Stimulated activated CD4-positive, alpha-beta T cell treated with anti-CD3 and anti-CD28 coated beads, Interleukin-2, amount 100 ng/mL, for 24 hours (primary cell): ENCODE measurements at places on chromosomes 12 and 14.

- DNase-seq: no peak
Measured at GRCh38 chr12:61422786-61423185, 837.4 kb upstream of the USP15 start.

- no peak for DNase-seq
Measured at GRCh38 chr12:107649661-107650061, 35.9 kb upstream of the PWP1 start.

GRCh38 chr12:57329219-57329618 is 78.2 kb upstream of the STAC3 start:
- no peak for DNase-seq

- DNase-seq: no peak
Measured at GRCh38 chr12:98149270-98149669, 366.1 kb upstream of the TMPO start.

- no peak for DNase-seq
Measured at GRCh38 chr12:101929365-101930041, 52.1 kb downstream of the DRAM1 start.

DNA sequence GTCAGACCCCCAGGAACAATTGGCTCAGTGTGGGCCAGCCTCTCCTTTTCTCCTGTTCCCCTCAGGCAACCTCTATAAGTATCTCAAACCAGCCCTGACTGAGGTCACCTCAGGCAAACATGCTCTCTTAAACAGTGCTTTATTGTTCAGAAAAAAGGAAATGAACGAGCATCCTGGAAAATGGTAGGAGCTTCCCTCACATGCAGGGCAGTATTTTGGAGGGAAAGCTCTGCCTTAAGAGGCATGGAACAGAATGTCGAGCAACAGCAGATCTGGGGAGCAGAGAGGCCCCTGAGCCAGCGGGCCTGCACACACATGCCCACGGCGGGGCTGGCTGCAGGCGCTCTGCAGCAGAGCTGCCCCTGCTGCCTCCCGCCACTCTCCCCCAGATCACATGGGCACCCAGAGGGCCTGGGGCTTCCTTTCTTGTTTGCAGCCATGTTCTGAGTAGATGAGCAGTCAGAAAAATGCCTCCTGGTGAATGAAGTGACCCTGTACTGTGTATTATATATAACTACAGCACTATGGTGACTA is 42.0 kb downstream of the MOK start:
- DNase-seq: no peak

- DNase-seq: no peak
Measured at GRCh38 chr12:14982562-14982961, 9.7 kb downstream of the PDE6H start.

GRCh38 chr12:76946446-76946845 is 67.6 kb upstream of the CSRP2 start:
- DNase-seq: no peak

- DNase-seq: no peak
Measured at GRCh38 chr14:24058260-24058950, 6.6 kb downstream of the CARMIL3 start.

GRCh38 chr14:65277580-65278270 is 134.8 kb upstream of the FUT8 start:
- no peak for DNase-seq

GRCh38 chr14:54420478-54421142 is 20.6 kb downstream of the CNIH1 start:
- no peak for DNase-seq

DNA sequence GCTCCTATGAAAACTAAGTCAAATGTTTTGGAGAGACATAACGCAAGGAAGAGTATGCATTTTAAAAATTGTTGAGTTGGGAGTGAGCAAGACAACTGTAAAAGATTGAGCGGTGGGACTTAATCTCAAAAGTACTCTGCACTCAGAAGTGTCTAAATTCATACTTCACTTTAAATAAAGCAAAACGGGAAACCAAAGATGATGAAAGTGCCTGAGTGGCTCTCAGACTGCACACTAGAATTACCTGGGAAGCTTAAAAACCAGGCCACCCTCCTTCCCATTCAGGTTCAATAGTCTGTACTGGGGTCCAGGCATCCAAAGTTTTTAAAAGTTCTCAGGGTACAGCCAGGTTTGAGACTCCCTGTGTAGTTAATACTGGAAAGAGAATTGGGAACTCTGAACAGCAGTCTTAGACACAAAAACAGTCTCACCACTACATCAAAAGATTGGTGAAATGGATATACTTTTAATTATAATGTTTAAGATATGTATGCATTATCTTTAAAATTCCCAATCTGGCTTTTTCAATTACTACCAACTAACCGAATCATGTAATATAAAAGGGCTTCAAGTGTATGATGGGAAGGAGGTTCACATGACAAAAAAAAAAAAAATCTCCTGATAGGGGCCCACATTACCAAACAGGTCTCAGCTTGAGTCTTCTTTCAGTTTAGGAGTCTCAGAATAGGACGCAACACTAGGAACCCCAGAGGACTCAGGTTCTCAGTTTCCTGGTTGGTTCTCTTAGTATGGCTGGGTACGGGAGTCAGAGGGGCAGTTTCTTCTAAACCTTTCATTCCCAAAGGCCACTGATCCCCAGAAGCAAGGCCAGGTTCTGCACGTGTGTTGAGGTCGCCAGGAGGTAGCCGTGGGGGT is 1.0 kb downstream of the HOMEZ start:
- no peak for DNase-seq

- DNase-seq: no peak
Measured at GRCh38 chr12:79400481-79400880, 290.3 kb downstream of the PAWR start.

- DNase-seq: no peak
Measured at GRCh38 chr12:78636231-78636855, 228.2 kb upstream of the SYT1 start.

GRCh38 chr14:36021030-36021422 is 155.5 kb downstream of the PTCSC3 start:
- no peak for DNase-seq

DNA sequence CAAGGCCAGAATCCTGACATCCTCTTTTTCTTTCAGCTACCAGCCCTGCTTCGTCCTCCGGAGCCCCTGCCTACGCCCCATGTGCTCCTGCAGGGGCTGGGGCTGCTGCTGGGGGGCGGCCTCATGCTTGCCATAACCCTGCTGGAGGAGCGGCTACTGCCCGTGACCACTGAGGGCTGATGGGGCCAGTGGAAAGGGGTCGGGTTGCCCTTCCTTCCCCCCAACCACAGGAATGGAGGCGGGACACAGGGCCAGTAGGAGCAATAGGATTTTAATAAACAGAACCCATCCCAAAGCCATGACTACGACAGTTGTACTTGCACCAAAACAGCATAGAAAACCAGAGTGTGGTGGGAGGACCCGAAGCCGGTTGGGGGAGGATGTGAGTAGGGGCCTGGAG is 7.7 kb downstream of the SLC39A5 start:
- DNase-seq: no peak

DNA sequence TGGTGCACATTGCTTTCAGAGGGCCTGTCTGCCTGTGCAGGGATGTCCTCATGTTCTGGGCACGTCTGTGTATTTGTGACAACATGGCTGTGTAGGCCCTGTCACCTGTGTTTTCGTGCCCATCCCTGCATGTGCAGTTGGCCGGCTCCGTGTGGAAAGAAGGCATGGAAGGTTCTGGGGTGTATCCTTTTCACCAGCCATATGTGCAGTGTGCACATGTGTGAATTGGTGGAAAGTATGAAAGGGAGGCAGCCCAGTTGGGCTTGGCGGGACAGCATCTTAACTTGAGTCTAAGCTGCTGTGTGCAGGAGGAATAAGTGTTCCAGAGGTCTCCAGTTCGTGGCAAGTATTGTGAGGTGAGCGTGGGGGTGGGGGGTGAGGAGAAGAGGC is 669 bp downstream of the TSPAN11 start:
- no peak for DNase-seq

- no peak for DNase-seq
Measured at GRCh38 chr14:91321131-91321530, 76.6 kb upstream of the GPR68 start.

DNA sequence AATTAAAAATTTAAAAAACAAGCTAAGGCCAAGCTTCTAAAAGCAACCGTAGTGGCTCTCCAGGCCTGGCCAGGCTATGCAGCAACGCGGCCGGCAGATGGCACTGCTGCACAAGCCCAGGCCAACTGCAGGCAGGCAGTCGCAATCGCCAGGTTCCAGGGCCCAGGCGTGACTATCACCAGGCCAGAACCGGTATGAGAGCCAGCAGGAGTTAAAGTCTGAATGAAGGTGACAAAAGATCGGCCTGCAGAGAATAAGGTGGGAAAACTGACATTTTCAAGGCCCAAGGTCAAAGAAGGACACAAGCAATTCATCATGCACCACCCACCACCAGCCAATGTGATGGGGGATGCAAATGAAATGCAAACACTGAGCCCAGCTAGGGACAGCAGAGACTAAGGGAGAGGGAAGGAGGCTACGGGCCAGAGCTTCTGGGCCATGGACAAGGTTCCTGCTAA is 43.6 kb upstream of the ANO2 start:
- DNase-seq: peak; percentile 77

- peak; percentile 1 for DNase-seq
Measured at GRCh38 chr14:78902010-78902623, 731.9 kb downstream of the NRXN3 start.

GRCh38 chr14:55579724-55580469 is at the start of gene KTN1:
TSS of gene KTN1 (plus strand) at chr14:55580207. CDS start at chr14:55612049, 31,842 bp downstream.
- peak; percentile 88 for DNase-seq

- DNase-seq: no peak
Measured at GRCh38 chr12:102406033-102406584, 74.3 kb downstream of the IGF1 start.

DNA sequence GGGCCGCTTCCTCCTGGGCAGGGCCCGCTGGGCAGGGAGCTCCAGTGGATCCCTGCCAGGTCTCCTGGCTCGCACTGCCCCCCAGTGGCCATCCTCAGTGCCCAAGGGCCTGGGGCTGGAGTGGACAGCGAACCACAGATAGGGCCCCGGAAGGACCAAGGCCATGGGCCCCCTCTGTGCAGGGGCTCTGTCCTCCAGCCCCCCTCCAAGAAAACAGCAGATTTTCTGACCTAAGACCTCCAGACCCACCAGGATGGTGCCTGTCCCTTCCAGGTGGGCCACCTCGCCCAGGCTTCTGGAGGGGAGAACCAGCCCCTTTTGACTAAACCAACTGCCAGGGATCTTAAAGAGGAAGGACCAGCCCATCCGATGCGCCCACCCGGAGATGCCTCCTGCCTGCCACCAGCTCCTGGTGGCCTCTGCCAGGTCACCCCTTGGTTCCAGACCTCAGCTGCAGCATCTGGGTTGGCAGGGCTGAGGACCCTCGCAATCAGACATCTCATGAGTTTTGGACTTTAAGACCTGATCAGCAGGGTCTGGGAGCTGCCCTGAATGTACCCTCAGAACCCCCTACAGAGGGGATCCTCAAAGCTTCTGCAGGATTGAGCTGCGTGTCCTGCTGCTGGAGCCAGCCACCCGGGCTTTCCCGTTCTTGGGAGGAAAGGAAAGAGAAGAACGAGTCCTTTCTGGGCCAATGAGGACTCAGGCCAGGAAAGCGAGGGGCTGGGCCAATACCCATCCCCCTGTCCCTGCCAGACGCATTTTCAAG is 325.8 kb upstream of the DIO3 start:
- DNase-seq: peak; percentile 23

DNA sequence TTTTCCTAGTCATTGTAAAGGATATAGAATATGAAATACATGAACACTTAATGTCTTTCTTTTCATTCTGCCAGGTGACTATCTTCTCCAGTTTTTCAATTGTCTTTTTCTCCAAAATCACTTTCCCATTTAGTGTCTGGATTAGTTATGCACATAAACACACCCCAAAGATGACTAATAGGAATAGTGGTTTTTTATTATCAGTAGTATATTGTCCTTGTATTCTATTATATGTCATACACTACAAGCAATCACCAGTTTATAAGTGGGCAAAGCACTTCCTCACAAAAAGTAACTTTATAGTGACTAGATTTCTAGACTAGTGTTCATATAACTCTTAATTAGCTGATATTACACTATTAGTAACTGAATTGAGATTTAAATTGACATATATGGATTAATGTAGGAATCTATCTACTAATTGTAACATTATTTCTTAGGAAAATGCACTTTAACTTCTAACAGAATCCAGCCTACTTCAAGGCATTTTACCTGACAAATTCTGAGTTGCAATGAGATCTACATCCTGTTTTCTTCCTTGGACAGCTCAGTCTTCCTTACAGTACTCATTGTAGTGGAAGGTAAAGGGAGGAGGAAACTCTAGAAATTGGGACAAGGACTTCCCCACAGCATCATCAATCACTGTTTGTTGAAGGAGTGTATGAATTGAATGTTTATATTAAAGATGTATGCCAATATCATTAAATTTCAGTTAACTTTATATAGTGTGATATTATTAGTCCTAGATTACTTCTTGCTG is 186.1 kb upstream of the GARIN2 start:
- DNase-seq: no peak

GRCh38 chr12:76531056-76531455 is 28.5 kb downstream of the OSBPL8 start:
- DNase-seq: no peak

GRCh38 chr12:40158592-40159111 is 52.8 kb upstream of the SLC2A13 start:
- no peak for DNase-seq

DNA sequence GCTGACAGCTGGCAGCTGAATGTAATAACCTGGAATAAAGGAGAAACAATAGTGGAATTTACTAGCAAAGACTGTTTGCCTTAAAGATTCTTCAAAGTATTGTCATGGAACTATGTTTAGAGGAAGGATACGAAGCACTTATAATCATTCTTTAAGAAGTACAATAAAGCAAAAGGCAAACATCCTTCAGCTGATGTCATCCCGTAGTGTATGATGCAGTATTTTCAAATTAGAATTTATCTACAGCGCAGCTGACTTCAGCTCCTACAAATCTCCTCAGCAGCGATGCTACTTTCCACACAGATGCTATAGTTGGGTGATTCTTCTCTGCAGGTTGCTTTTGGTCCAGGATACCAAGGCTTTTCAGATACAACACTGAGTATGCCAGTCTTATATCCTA is 31.5 kb downstream of the CLEC1A start:
- no peak for DNase-seq

DNA sequence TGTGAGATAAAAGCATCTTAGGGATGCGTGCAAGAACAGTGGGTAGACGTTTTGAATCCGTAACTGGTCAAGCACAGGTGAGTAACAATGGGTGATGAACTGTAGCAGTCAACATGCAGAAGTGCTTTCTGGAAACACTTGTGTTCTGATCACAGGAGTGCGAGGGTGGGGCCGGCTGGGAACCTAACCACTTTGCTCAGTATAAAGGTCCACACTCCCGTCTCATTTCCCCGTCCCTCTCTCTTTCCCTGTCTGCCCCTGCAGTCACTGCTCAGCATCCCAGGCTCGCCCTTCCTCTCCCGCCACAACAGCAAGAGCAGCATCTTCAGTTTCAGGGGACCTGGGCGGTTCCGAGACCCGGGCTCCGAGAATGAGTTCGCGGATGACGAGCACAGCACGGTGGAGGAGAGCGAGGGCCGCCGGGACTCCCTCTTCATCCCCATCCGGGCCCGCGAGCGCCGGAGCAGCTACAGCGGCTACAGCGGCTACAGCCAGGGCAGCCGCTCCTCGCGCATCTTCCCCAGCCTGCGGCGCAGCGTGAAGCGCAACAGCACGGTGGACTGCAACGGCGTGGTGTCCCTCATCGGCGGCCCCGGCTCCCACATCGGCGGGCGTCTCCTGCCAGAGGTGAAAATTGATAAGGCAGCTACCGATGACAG is 127.1 kb downstream of the FIGNL2 start:
- DNase-seq: peak; percentile 43

- no peak for DNase-seq
Measured at GRCh38 chr14:105258846-105259245, 10.5 kb downstream of the BTBD6 start.
